ENCODE measurements at places on chromosomes 13 and 19.

- no peak for DNase-seq
These were observed 33.3 kb upstream of the GAS6 start for GRCh38 chr13:113897161-113897560.

- DNase-seq, result no peak
These were observed 102.8 kb downstream of the KATNAL1 start for GRCh38 chr13:30204564-30204963.

DNA sequence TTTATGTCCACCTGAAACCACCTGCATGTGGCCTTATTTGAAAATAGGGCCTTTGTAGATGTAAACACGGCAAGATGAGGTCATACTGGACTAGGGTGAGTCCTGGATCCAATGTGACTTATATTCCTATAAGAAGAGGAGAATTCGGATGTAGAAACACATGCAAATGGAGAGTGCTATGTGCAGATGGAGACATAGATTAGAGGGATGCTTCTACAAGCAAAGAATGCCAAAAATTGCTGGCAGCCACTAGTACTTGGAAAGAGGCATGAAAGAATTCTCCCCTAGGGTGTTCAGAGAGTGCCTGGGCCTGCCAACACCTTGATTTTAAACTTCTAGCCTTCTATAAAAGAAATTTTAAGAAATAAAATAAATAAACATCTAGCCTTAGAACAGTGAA, 226.1 kb downstream of the RFC3 start:
- no peak for DNase-seq

DNA sequence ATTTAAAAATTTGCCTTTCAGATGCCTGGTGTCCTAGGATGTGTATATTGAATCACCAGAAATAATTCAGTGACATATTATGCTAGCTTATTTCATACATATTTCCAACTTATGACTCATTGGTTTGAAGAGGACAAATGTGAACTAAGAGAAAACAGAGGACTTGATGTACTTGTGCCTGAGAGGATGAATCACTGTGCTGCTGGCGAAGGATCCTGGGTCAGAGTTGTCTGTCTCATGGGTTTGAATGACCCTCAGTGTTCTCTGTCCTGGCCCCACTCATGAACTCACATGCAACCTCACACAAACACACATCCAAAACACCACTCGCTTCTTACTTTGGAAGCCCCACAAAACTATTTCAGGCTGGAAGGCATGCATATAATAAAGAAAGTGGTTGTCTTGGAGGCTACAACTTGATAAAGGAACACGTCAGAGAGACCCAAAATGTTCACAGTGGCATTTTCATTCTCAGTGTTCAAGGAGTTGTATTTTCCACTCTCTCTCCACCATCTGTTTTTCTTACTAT, 129.0 kb upstream of the SPRY2 start:
- no peak for DNase-seq

GRCh38 chr13:112955956-112956355, 13.1 kb upstream of the MCF2L start:
- DNase-seq, result no peak

DNA sequence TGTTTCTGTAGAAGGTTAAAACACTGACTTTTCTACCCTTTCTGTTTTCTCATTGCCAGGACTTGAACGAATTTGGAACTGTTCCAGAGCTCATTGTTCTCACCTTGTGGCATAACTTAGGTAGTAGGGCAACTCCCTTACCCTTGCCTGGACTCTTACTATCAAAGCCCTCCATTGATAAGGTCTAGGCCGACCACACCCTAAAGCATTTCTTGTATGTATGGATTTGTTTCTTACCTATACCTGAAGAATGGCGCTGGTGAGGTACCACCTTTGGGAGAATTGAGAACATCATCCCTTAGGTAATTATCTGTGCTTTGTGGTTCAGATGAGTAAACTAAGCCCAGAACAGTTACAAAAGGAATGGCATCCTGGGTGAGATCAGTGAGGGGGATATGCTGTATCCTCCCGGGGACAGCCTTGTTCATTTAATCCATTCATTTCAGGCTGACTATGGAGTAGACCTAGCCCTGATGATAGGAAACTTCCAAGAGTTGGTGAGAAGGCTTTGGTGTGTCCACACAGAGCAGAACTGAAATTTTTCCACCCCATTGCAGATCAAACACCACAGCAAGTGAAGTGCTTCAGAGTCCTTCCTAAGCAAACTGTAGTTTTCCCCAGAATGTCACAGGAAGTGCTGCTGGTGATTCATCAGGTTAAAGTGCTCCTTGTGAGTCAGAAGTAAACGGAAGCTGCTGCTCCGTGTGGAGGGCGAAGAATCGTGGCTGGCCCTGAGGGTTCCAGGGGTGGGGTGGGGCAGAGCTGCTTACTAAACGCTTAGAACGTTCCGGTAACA, 113.0 kb downstream of the TEX26 start:
- DNase-seq, result peak; percentile 47

DNA sequence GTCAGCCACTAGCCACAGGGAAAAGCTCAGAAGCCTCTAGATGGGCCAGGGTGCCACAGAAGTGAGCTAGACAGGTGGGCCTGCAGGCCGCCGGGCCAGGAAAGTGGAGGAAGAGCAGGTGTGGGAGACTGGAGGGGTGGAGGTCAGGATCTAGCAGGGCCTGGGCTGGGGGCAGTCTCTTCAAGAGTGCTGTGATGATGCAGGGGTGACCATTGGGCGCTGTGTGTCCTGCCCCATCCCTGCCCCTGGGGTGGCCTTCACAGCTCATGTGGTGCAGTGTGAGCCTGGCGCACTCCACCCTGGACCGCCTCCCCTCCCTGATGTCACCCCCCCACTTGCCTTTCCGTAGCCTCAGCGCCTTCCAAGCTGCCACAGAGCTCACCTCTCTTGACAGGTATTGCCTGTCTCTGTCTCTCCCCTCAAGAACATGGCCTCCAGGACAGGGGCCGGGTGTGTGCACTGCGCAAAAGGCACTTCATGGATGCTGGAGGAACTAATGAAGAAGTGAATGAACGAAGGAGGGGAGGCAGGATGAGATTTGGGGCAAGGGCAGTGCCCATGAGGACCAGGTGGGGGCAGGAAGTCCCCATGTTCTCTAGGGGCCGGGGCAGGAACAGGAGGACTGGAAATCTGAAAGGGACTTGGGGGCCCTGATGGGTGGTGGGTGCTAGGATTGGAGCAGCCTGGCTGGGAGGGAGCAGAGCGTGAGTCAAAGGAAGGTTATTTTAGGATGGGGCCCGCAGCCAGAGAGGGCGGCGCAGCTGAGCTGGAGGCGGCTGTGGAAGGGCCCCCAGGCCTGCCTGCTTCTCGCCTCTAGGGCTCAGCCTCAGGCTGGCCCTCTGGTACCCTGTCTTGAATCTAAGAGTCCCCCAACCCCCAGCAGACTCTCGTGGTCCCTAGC, 6.6 kb downstream of the SSBP4 start:
- DNase-seq, result no peak
